ENCODE measurements at places on chromosomes 2 and 18.
A peak's percentile ranks its signal among the peaks of the same experiment; 100 is the strongest.

GRCh38 chr2:46326231-46326980, 29.2 kb downstream of the EPAS1 start:
- DNase-seq: no peak

DNA sequence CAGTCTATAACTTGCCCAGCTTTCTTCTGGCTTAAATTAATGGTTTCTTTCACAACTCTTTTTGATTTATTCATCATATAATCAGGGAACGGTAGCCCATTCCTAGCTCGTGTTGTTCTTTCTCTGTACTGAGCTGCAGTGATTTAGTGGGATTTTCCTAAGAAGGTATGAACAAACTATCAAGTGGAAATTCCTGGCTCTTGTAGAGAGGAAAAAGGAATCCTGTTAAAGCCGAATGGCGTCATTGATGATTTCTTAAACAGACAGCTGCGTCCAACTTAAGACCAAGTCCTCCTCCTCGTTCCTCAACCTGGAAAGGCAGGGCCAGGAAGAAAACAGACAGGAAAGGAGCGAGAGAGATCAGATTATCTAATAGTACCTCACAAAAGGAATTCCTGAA, 69.2 kb upstream of the CABLES1 start:
- DNase-seq: no peak

DNA sequence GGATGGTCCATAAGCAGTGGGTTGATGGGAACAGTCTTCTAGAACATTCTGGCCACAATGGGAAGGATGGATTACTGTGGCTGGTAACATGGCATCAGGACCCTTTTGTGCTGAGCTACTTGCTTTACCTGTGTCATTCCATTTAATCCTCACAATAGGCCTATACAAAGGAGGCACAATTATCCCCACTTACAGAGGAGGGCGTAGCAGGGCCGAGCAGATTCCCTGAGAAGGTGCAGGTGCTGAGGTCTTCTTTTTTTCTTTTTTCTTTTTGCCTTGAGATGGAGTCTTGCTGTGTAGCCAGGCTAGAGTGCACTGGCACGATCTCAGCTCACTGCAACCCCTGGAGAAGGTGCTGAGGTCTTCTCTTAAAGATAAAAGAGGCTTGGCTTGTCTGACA, 6.7 kb upstream of the LRRC30 start:
- DNase-seq: no peak

DNA sequence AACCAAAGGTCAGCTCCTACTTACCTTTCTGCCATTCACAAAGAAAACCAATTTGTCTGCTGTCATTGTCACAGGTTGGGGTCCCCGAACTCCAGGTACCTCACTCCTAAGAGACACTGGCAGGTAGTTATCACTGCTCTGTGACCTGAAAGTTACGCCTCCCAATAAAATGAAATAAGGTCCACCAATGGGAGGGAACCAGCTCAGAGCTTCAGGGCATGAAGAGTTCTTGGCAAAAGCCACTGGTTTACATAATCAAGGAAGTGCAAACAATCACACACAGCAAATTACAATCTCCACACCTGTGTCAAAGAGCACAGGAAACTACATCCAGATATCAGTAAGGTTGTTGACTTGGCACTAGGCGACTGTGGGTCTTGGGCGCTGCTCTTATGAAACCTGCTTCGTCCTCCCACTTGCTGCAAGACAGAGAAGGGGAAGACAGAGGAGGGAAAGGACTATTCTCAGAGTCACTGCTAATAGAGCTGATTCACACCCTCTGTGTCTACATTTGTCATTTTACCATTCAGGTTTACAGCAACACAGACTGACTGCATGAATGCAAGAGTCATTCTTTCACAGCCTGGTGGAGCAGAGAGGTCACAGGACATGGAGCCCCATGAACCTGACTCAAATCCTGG, at the start of gene XDH:
Gene XDH, minus strand, starts transcription at position 142 of the 641 bp plus-strand sequence. Its CDS starts 76 bp downstream, at position 66.
- DNase-seq: no peak

DNA sequence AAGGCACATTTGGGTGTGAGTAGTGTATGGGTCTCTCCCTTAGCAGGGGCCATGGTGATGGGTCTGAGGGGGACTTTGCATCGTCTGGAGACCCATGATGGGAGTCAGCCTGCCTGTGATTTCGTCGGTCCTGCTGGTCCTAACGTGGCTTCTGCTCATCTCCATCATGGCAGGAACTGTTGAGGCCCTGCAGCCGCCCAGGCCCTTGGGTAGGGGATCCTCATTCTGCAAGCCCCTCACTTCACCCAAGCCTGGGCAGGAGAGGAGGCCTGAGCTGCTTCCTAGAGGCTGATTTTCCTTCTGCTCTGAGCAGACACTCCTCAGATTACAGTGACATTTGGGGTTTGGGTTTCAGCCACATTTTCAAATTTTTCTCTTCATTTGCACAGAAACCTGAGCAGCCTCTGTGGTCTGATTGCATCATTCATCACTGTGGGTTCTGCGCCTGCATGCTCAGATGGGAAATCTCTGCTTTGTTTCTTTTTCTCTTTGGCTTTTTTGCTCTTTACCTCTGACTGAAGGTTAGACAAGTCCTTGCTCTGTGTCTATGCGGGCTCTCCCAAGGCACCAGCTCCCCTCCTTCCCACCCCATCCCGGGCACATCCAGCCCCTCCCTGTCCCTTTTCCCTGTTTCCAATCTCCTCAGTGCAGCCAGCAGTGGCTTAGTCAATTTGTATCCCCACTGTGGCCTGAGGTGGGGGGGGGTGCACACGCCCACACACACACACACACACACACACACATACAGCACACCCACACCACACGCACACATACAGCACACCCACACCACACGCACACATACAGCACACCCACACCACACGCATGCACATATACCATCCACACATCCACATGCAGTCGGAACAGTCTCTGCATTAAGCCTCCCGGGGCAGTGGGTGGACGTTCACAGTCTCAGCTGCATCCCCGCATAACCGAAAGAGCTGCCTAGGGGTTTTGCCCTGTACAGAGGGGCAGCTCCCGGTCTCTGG, 305.4 kb upstream of the HS6ST1 start:
- DNase-seq: no peak

DNA sequence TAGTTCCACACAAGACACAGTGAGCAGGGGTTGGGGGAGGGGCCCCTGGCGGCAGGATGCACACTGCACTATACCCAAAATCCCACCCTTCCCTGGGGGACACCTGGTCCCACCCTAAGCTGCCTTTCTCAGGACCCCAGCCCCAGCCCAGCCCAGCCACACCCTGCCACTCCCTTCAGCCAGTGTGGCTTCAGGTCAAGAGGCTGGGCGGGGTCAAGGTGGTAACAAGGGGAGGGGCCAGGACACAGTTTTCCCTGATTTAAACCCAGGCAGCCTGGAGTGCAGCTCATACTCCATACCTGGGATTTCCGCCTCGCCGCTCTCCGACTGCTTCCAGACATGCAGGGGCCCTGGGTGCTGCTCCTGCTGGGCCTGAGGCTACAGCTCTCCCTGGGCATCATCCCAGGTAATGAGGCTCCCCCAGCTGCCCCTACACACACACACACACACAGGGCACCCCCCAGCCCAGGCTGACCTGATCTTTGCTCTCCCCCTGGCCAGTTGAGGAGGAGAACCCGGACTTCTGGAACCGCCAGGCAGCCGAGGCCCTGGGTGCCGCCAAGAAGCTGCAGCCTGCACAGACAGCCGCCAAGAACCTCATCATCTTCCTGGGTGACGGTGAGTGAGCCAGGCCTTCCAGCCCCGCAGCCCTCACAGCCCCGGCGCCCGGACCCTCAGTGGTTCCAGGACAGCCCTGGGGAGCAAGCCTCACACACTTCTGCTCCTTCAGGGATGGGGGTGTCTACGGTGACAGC, at the start of gene ALPG:
Gene ALPG, plus strand, starts transcription at position 289 of the 755 bp plus-strand sequence. Its CDS starts 51 bp downstream, at position 340.
- DNase-seq: no peak

GRCh38 chr18:50839996-50840395, 20.2 kb upstream of the MRO start:
- no peak for DNase-seq

DNA sequence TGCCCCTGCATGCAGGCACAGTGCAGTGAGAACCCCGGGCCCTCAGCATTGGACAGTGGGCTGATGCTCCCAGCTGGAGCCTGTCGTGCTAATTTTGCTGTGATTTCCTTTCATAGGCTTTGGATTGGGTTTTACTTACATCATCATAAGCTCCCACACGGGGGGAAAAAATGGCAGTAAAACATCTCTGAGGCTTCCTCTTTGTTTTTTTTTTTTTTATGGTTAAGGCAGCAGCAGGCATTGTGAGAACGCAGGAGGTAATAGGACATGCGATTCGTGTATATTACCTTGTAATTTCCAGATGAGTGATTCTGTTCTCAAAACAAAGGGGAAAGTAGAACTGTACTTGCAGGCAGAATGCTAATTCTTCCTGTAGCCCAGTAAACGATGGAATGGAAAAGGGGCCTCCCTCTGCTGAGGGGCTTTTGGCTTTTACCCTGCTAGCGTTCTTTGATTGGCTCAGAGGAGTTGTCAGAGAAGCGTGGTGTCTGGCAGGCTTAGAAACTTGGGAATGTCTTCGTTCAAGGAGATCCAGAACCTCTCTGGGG, 89.7 kb downstream of the NPAS2 start:
- peak; percentile 46 for DNase-seq

DNA sequence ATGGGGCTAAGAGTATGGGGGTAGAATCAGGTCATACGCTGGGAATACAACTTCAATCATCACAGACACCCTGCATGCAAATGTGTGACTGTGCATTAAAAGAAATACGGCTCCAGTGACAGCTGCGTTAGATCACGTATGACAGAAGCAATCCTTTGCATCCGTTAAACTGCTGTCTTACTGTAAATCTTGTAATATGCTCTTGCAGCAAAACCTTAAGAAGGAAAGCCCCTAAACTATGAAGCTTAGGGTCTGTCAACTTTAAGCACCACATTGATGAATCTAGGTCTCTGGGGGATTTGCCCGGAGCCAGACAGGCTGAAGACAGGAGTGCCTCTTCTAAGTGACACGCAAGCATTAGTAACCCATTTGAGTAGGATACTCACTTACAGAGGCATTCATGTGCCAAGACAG, 84.7 kb upstream of the EML6 start:
- no peak for DNase-seq

DNA sequence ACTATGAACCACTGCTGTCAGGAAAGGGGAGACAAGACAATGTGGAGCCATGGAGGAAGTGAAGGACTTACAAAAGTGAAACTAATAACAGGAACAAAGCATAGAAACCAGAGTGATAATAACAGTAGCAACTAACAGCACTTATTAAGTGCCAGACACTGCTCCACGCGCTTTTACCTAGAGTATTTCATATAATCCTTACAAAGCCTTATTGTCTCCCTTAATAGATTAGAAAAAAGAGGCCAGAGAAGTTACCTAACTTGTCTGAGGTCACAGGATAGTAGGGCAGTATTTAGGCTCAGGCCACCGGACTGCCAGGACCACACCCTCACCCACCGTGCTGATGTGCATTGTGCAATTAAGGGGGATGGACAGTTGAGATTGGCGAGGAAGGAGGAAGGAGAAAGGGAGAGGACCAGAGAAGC, 98.6 kb upstream of the NFU1 start:
- no peak for DNase-seq

- DNase-seq: no peak
Observed at GRCh38 chr18:61845197-61845596, 47.6 kb downstream of the RNF152 start.

DNA sequence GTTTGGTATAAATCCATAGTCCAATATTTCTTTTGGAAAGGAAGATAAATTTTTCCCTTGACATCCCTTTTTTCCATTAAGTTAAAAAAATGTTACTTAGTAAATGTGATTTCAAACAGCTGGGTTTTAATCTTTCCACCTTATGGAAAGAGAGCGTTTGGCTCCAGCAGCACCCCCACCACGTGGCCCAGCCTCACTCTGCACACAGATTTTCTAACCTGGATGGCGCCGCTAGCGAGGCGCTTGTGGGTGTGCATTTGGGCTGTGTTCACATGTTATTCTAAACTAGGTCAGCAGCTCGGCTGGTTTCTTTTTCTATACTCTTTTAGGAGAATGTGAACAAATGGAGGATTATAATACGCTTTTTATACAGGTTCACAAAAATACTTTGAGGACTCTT, 218.0 kb downstream of the LDLRAD4 start:
- no peak for DNase-seq

- DNase-seq: no peak
Observed at GRCh38 chr2:201680743-201681142, 17.7 kb downstream of the MPP4 start.

- DNase-seq: no peak
Observed at GRCh38 chr2:33273479-33273878, 203.0 kb upstream of the RASGRP3 start.

DNA sequence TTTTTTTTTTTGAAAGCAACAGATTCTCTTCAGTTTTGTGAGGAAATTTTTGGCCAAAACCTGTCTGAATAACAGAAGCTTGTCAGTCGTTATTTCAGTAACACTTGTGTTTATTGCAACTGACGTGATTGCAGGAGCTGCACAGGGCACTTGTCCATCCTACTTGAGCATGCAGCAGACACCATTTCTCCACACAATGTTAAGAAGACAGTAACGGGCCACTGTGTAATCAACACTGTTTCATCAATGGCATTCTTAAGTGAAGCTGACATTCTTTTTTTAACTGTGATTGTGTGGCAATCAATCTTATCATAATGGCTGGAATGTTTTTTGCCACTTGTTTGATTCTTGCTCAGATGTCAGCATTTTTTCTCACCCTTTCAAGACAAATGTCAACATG, 50.1 kb upstream of the PIEZO2 start:
- DNase-seq: no peak

- no peak for DNase-seq
Observed at GRCh38 chr18:44758861-44759631, 78.4 kb downstream of the SETBP1 start.

GRCh38 chr2:27219091-27219490, 1.9 kb downstream of the CAD start:
- DNase-seq: no peak

DNA sequence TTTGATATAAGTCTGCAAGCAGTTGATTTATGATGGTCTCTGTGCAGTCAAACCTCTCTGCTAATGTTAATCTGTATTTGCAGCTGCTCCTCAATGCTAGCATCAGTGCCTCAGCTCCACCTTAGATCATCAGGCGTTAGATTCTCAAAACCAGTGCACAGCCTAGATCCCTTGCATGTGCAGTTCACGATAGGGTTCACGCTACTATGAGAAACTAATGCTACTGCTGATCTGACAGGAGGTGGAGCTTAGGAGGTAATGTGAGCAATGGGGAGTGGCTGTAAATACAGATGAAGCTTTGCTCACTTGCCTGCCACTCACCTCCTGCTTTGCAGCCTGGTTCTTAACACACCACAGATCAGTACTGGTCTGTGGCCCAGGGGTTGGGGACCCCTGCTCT, 18.4 kb downstream of the RBKS start:
- no peak for DNase-seq

GRCh38 chr2:202035089-202035940, 1.7 kb downstream of the FZD7 start:
- no peak for DNase-seq
